NCI-H774 (cell line): ENCODE measurements at places on chromosomes 3 and 15.

GRCh38 chr3:119901148-119901547 lies 119.2 kb downstream of the NR1I2 start:
- no peak for DNase-seq

GRCh38 chr3:27224197-27224596 lies 145.0 kb downstream of the NEK10 start:
- DNase-seq = no peak

GRCh38 chr15:90435652-90436337 lies 47.8 kb downstream of the IQGAP1 start:
- DNase-seq = no peak

DNA sequence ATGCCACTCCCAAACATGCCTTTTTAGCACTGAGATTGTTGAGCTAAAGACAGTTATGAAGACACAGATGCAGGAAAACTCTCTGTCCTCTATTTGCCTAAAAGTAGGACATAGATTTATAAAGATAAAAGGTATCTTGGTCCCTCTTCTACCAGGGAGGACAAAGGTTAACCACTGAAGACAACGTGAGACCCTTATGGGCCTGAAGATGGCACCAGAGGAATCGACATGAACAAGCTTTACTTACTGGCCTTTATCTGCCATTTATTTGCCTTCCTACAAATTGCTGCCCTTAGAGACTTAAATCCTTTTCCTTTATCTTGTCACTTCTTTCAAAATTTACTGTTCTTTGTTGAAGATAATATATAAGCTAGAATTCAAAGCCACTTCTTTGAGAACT lies 109.7 kb upstream of the FAM3D start:
- no peak for DNase-seq

GRCh38 chr3:76694063-76694462 lies 345.8 kb upstream of the ROBO2 start:
- no peak for DNase-seq

GRCh38 chr3:51024765-51025632 lies 350.3 kb downstream of the DOCK3 start:
- DNase-seq = no peak

GRCh38 chr3:182925330-182925943 lies 54.9 kb downstream of the DCUN1D1 start:
- no peak for DNase-seq

GRCh38 chr3:170233530-170233929 lies 11.3 kb downstream of the PRKCI start:
- DNase-seq = no peak

- peak; percentile 53 for DNase-seq
These were observed 40.8 kb downstream of the EOMES start for GRCh38 chr3:27681249-27681748.

- DNase-seq = no peak
These were observed 306.8 kb downstream of the EPHA3 start for GRCh38 chr3:89414270-89414669.

- DNase-seq = no peak
These were observed 181.9 kb downstream of the CDIN1 start for GRCh38 chr15:36761132-36761847.

GRCh38 chr3:111134302-111134701 lies 62.7 kb downstream of the NECTIN3 start:
- no peak for DNase-seq

DNA sequence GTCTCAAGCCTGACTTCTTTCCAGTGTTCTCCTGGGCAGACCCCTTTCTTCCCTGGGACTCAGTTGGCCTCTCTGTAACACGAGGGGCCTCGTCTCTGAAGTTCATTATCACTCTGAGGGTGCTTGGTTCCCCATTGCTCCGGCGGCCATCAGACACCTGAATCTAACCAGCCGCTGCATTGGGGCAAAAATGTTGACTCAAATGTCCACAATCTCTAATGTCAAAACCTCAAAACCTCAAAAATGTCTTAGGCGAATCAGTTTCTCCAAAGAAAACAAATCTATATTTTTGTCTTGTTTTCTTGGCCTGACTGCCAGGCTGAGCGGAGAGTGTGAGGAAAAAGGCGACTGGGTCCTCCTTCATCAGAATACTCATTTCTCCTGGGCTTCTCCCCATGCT lies 220.7 kb downstream of the VPS13C start:
- DNase-seq = no peak
